ENCODE measurements at places on chromosomes 4 and X. TPM values are rescaled to one million over a fixed set of nuclear protein-coding genes. Genes with fewer than 3 reads are reported as not detected.

MAGEA8 gene
- not detected for total RNA-seq

EDNRA gene
- total RNA-seq, result 15.0 TPM

EXOC1L gene
- not detected for total RNA-seq

RIPPLY1 gene
- total RNA-seq, result not detected

Data from HT1080 (cell line).